Brain microvascular endothelial cell (primary cell): ENCODE measurements at places on chromosomes 3 and 15.

GRCh38 chr3:108222853-108223565 is 785 bp upstream of the IFT57 start:
- no peak for DNase-seq

- DNase-seq: no peak
Measured at GRCh38 chr15:76162036-76162398, 102.2 kb downstream of the TMEM266 start.

DNA sequence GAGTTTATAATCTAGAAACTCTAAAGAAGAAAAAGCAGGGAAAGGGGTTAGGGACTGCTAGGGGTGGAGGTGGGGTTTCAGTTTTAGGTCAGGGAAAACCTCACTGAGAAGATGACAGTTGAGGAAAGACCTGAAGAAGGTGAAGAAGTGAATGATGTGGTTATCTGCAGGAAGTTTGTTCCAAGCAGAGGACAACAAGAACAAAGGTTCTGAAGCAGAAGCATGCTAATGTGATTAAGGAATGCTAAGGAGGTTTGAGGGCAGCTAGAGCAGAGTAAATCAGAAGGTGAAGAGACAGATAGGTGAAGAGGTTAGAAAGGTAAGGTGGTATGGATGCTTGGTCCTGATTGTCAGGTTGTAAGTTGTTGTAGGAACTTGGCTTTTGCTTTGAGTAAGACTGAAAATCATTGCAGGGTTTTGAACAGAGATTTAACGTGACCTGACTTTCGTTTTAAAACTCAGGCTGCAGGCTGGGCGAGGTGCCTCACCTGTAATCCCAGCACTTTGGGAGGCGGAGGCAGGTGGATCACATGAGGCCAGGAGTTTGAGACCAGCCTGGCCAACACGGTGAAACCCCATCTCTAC is 8.6 kb downstream of the OXSR1 start:
- no peak for DNase-seq

DNA sequence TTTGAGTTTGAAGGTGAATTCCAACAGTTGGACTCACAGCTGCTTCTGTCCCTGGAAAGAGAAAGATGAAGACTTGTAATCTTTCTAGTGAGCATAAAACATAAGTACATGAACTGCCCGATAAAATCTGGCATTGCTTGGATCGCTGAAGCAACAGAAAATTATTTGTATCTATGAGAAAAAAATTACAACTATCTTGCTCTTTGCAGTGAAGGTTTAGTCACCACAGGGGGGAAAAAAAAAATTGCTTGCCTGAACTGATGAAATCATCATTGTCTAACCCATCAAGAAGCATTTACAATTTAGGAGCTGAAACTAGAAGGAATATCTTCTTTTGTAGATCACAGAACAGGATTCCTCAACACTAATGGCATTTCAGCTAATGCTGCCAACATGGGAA is 20.0 kb downstream of the TMEM207 start:
- DNase-seq: peak; percentile 43
